ENCODE measurements at places on chromosomes 12 and 14.

DNA sequence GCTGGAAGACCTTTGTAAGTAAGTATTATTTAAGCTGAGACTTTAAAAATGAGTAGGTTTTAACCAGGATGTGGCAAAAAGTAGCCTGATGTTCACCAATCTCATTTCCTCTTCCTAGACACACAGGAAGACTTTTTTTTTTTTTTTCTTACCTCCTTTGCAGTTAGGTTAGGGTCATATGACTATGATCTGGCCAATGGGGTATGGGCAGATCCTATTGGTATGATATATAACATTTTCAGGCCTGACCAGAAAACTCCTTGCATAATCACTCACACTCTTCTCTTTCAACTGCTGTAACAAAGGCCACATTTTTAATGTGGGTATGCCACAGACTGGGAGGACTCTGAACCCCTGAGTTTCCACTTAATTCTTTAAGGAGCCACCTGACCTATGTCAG lies 2.7 kb upstream of the RPS6KA5 start:
- no peak for DNase-seq

- no peak for DNase-seq
Measured at GRCh38 chr14:51333901-51334521, 94.0 kb downstream of the TMX1 start.

DNA sequence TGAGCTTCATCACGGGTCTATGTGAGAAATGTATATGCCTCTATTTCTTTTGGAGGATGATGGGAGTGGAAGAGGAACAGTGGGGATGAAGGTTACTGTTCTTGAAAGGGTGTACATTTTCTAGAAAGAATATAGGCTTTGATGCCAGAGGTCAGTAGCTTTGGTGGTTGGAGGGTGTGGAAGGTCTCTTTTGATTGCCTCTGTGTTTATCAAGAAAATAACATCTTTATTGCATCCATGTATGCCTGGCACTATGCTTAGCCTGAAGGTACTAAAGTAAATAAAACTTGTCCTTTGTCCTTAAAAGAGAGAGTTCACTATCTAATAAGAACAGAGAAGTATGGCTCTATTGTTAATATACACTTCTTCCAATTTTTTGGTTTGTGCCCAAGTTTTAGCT lies 201.8 kb downstream of the NUBPL start:
- DNase-seq = no peak

DNA sequence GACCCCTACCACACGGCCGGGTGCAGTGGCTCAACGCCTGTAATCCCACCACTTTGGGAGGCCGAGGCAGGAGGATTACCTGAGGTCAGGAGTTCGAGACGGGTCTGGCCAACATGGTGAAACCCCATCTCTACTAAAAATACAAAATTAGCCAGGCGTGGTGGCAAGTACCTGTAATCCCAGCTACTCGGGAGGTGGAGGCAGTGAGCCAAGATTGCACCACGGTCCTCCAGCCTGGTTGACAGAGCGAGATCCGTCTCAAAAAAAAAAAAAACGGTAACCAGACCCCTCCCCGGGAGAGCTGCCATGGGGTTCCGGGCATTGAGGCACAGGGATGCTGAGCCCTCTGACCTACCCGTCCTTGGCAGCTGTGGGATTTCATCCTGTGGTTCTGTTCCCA lies 21.8 kb downstream of the BCL7A start:
- no peak for DNase-seq

GRCh38 chr12:127896661-127897060 lies 370.3 kb upstream of the TMEM132C start:
- no peak for DNase-seq

Data from D721Med (cell line).